Activated T-helper 2 cell treated with anti-CD3 and anti-CD28 coated beads, Interferon-gamma antibody, Interleukin-2, Interleukin-4, amounts not matched to agents 10 μg/mL and 5 μg/mL and 100 μg/mL, durations not matched to agents 14 hours and 24 hours and 36 hours (primary cell): ENCODE measurements at places on chromosomes 3 and 15. TPM values are rescaled to one million over a fixed set of nuclear protein-coding genes. Genes with fewer than 3 reads are reported as not detected.

Gene LRRC34
- total RNA-seq, result 5.6 and 5.9 TPM in 2 replicates

DNA sequence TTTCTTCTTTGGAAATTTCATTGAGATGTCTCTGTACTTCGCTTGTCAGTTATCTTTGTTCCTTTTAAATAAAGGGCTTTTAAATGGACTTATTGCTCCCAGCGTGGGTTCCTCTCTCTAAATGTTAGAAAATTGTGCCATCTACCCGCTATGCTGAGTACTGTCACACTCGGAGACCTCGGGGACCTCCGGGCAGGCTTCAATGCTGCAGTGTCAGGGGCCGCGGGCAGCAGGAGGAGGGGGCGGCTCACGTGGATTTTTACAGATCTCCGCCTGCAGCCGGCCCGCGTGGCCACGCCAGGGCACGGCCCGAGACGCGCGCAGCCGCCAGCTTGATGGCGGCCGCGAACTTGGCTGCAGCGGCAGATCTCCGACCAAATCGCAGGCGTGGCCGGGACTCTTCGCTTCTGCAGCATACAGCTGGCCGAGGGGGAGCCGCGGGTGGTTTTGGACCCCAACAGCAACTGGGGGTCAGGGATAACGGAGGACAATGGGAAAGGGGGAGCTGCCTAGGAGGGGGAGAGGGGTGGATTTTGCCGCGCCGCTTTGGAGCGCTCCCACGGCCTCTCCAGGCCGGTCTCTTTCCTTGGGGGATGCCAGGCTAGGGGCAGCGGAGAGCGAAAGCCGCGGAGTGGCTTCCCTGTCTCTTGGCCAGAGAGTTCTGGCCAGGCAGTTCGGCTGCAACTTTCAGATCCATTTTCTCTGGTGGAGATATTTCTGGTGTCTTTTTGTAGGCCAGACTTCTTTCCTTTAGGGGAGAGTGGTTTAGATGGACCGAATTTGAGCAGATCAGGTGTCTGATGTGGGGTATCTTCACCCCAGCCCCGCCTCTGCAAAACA is 15.3 kb downstream of the NR2F2 start:
- no peaks in the 10 kb centered on the region for H3K36me3 ChIP-seq
- no peak overlapping the region for H3K4me3 ChIP-seq
- H3K27ac ChIP-seq, result no peak overlapping the region
- H3K4me1 ChIP-seq, result no peaks in the 10 kb centered on the region
- no peak for DNase-seq

- no peaks in the 10 kb centered on the region for H3K36me3 ChIP-seq
- H3K27ac ChIP-seq, result no peak overlapping the region
- no peaks in the 10 kb centered on the region for H3K27me3 ChIP-seq
Measured at GRCh38 chr3:113890256-113890900, 51.8 kb downstream of the GRAMD1C start.

DNA sequence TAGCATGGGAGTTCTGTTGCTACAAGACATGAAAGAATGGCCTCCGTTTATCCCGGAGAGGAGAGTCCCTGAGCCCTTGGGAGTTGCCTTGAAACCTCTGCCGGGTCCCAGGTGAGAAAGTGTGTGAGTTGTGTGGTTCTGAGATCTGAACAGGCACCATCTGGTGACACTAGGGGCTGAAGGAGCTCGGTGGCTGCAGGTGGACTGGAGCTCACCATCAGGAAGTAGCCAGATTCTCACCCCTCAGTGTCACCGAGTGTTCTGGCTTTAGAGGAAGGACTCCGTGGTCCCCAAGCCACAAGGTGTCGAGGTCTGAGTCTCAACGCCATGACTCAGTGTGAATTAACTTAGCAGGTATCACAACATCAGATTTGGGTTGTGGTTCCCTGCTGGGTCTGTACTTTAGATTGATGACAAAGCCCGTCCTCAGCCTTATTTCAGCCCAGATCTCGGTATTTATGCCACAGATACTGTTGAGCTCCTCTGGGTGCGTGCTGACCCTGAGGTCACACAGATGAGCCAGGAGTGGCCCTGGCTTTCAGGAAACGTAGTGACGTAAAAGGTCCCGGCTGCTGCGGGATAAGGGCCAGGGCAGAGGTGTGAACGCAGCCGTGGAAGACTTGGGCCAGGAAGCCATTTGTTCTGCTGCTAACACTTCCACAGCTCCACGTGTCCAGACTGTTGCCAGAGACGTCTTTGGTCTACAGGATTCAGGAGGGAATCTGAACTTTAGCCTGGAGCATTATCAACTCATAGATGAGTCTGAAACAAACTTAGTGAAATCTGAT is 54.4 kb downstream of the PGPEP1L start:
- peaks cover 19% of the 10 kb centered on the region for H3K4me1 ChIP-seq
- H3K4me3 ChIP-seq, result no peak overlapping the region
- H3K27ac ChIP-seq, result peak overlapping the region; percentile 69

GRCh38 chr3:100561459-100562158 is 47.8 kb upstream of the ADGRG7 start:
- H3K4me3 ChIP-seq, result no peak overlapping the region
- H3K27ac ChIP-seq, result no peak overlapping the region
- no peaks in the 10 kb centered on the region for H3K36me3 ChIP-seq
- no peak for DNase-seq
- H3K4me1 ChIP-seq, result no peaks in the 10 kb centered on the region
- peaks cover 3% of the 10 kb centered on the region for H3K27me3 ChIP-seq

- H3K36me3 ChIP-seq, result no peaks in the 10 kb centered on the region
- H3K27me3 ChIP-seq, result peaks cover 54% of the 10 kb centered on the region
- H3K4me1 ChIP-seq, result peaks cover 9% of the 10 kb centered on the region
- H3K27ac ChIP-seq, result no peak overlapping the region
- H3K4me3 ChIP-seq, result no peak overlapping the region
- DNase-seq, result no peak
Measured at GRCh38 chr3:46557814-46558183, 8.3 kb downstream of the LRRC2 start.

DNA sequence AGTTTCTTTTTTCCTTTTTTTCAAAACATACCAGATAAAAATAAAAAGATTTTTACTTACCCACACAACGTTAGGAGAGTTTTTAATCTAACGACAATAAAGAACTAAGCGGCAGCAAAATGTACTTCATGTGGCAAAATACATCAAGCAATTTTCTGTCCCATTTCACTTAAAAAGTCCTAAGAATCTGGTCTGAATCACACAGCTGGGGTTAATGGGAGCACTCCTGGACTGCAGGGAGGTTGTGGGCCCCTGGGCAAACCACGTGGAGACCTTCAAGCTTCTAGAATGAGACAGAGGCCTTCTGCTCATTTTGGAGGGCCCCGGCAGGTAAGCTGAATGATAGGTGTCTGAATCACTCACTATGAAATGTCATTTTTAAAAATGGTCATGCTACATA is 193.8 kb downstream of the RORA start:
- no peak overlapping the region for H3K27ac ChIP-seq
- H3K27me3 ChIP-seq, result peaks cover 31% of the 10 kb centered on the region
- no peak overlapping the region for H3K4me3 ChIP-seq
- DNase-seq, result no peak

DNA sequence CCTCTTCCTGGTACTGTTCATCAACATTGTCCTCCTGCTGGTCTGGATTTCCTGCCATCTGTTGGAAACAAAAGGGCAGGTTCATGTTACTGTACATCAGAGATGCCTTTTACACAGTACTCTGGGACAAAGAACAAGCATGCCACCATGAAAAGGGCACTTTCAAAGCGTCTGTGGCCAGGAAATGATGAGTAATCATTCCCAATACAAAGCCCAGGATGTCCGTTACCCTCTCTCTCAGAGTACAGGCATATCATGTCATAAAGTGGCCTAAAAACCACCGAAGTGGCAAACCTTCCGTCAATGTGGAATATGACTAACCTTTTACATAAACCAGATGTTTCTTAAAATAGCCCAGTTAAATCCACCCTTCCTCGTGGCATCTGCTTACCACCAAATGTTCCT is 71.2 kb downstream of the GOLIM4 start:
- H3K27ac ChIP-seq, result peak overlapping the region; percentile 97
- H3K4me1 ChIP-seq, result peaks cover 55% of the 10 kb centered on the region
- H3K4me3 ChIP-seq, result peak overlapping the region; percentile 49
- no peaks in the 10 kb centered on the region for H3K27me3 ChIP-seq
- peaks cover 68% of the 10 kb centered on the region for H3K36me3 ChIP-seq
- DNase-seq, result peak; percentile 10
